Body of pancreas (tissue), 4 donors: ENCODE measurements at places on chromosomes 4 and X. TPM values are rescaled to one million over a fixed set of nuclear protein-coding genes. Genes with fewer than 3 reads are reported as not detected.

Gene GJB1
- total RNA-seq, result 24.7 TPM

Gene MMRN1
- 8.2 TPM for total RNA-seq

Gene IL15
- 2.1 TPM for total RNA-seq

Gene TMSB15C
- total RNA-seq, result not detected

Gene SFRP2
- total RNA-seq, result 11.9 TPM

Gene NUP62CL
- total RNA-seq, result 3.3 TPM

Gene USP51
- 0.99 TPM for total RNA-seq

Gene GRID2
- total RNA-seq, result not detected

Gene DIPK2B
- total RNA-seq, result 4.0 TPM

Gene EFNB1
- total RNA-seq, result 10.9 TPM

Gene TMPRSS11B
- total RNA-seq, result not detected

Gene RNF128
- 20.4 TPM for total RNA-seq

Gene MAGEA10
- total RNA-seq, result not detected

Gene NXT2
- 4.6 TPM for total RNA-seq

Gene CFAP99
- not detected for total RNA-seq
